Stimulated activated CD8-positive, alpha-beta memory T cell treated with anti-CD3 and anti-CD28 coated beads, Interleukin-15, amount 100 ng/mL, for 48 hours (primary cell): ENCODE measurements at places on chromosomes 4 and X.
A peak's percentile ranks its signal among the peaks of the same experiment; 100 is the strongest.

DNA sequence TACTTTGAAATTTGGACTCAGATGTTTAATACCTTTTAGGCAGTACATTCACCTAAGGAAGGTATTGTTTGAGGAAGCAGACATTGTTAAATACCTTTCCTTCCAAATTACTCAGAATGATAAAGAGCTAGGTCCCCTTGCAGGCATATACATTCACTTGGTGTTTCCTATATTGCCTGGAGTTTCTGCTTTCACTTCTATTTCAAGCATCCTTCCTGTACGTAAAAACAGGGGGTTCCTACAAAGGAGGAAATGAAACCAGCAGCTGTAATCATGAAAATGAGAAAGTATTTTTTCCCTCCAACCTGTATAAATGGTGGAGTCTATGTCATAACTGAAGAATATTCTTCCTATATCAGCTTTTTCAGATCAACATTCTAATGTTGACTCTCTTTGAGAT is 90.4 kb upstream of the RASGEF1B start:
- no peak for DNase-seq

DNA sequence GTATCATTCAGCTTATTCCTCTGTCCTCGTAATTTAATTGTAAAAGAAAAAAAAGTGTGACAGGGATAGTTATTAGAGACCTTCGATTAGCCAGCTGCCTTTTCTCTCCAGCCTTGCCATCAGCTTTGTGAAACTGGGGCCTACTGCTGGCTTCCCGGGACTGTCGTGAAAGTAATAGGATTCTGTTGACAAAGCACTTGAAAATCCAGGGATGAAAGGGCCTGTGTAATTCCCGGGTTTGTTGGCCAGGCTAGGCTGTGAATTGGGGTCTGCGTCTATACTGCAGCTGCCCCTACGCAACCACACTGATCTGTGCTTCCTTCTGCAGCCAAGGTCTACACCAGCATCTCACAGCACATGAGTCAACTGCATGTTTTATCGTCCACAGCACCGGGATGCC is 120.4 kb upstream of the SCML1 start:
- DNase-seq, result no peak

DNA sequence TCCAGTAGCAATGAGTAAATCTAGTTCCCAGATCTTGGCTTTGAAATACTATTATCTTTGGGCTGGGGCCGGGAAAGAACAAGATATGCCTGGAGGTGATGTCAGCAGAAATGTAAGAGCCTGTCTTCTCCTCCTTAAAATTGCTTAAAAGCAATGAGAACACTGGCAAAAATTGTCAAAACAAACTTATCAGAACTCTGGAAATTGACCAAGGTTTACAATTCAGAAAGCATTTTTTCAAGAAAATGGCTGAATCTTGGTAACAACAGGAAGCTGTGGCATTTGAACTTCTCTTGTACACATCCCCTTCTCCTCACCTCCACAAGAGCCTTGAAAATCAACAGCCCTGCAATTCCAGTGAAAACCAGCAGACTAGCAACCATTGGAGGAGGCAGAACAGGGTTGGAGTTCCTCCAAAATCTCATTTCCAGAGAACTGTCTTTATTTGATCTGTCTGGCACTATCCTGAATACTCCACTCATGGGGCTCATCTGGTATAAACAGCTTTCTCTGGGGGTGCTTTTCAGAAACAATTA is 13.5 kb downstream of the TIMP1 start:
- no peak for DNase-seq

- DNase-seq, result no peak
Observed at GRCh38 chrX:96126182-96126581, 558.5 kb upstream of the DIAPH2 start.

GRCh38 chr4:189502841-189503435 is 437.7 kb upstream of the FRG1 start:
- DNase-seq, result no peak

GRCh38 chr4:95637043-95637600 is 88.3 kb upstream of the UNC5C start:
- no peak for DNase-seq

GRCh38 chr4:110622841-110623717 is at the start of gene PITX2:
TSS of gene PITX2 (minus strand) at chr4:110623077. CDS start at chr4:110622460, 617 bp downstream.
- peak; percentile 53 for DNase-seq

GRCh38 chr4:165763640-165764039 is 109.4 kb upstream of the TLL1 start:
- DNase-seq, result no peak
